ENCODE measurements at places on chromosomes 16 and 17.

DNA sequence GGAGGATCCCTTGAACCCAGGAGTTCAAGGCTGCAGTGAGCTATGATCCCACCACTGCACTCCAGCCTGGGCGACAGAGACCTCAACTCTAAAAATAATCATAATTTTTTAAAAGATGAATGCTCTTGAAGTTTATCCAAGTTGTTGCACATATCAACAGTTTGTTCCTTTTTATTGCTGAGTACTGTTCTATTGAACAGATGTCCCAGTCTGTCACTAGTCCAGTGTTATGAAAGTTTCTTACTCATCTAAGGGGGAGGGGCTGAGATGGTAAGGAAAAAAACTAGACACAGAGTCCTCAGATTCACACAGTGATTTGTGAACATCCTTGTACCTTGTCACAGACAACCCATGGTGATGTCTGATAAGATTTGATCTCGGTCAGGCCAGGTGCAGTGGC is 3.9 kb downstream of the ACAP1 start:
- DNase-seq: no peak

GRCh38 chr17:31499771-31500554 is 108.5 kb downstream of the RAB11FIP4 start:
- no peak for DNase-seq

DNA sequence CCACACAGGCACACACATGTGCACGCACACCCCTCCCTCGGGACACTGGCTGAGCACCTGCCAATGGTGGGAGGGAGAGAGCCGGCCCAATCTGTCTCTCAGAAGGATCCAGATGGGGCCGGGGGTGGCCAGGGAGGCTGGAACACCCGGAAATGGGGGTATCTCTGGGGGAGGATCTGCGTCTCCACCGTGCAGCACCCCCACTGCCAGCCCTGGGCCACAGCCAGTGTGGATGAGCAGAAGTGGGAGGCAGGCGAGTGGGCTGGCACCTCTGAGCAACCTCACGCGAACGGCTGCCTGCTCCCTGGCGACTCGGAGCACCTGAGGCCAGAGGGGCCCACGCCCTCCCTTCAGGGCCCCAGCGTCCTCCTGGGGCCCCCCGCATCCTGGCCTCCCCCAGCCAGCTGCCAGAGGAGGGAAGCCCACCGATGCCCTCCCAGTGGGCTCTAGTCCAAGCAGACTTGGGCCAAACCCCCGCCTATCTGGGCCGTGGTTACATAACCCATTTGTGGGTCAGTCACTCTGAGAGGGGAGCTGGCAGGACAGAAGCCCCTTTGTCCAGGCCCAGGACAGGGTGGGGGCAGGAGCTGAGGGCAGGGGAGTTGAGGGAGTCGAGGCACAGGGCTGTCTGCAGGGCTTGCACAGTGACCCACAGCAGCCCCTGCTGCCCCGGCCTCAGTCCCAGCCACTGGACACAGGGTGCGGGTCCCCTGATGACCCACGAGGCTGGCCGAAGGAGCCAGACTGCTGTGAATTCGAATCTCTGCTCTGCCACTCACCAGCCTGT is 5.6 kb downstream of the CASKIN1 start:
- no peak for DNase-seq

GRCh38 chr17:45836047-45837044 is 8.3 kb upstream of the SPPL2C start:
- DNase-seq: no peak

DNA sequence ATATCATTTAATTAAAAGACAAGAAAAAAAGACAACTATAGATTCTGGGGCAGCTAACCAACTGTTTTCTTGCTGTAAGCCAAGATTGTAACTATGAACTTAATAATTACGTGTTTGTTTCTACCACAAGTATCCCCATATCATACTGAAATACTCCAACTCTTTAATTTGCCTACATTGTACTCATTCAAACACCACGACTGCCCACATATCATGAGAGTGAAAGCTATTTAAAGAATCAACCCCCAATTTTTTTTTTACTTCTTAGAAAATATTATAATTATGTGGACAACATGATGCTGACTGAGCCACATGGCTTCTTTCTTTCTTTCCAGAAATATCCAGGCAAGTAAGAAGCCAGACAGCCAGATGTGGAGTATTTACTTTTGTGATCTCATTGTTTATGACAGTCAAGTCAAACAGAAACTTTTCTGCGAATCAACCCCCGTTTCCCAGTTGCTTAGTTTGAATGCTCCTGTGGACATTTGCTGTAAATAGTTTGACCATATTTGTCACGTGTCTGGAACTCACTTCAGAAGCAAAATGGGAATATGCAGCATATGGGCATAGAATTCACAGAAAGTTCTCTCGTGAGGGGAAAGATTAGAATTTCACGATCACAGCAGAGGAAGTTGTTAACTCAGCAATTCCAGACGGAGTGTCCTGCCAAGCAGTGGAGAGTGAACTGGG is 126.8 kb upstream of the PSMD7 start:
- no peak for DNase-seq

DNA sequence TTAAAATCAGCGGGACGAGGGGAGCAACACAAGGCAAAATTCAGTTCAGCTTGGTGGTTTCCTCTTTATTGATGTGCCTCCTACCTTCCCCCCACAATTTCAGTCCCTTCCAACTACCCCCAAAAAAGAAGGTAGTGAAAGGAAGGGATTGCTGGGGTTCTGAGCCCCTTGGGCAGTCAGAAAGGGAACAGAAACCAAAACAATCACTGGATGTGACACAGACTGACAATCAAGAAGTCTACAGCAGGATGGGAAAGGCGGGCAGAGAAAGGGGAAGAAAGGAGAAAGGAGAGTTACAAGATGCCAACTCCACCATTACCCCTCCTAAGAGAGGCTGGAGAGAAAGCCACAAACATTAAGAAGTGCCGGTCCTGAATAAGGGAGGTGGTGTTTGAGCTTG is 1.1 kb upstream of the PHF23 start:
- no peak for DNase-seq

DNA sequence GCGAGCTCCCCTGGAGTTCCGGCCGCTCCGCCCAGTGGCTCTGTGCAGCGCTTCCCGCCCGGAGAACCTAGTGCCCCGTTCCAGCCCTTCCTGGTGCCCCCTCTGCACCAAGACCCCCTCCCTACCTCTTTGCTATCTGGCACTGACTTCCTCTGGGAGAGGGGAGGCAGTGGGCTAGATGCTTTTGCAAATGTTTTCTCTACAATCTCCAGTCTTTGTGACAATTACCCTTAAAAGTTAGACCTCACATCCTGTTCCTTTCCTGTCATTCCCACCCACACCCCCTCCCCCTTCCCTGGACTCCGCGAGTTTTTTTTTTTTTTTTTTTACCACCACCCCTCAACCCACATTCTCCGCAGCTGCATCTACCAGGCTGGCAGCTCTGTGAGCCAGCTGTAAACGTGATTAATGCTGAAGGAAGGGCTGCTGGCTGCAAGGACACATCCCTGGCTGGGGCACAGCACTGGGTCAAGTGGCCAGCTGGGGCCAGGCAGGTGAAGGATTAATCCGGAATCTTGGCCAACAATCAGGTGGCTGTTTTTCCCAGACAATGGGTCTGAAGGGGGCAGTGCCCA is 101.5 kb downstream of the MGAT5B start:
- peak; percentile 18 for DNase-seq

GRCh38 chr17:32659419-32659842 is 172.6 kb downstream of the CDK5R1 start:
- DNase-seq: no peak

GRCh38 chr16:11474617-11475291 is 112.0 kb downstream of the LITAF start:
- no peak for DNase-seq

GRCh38 chr17:28970879-28971278 is 19.6 kb upstream of the PHF12 start:
- no peak for DNase-seq

- DNase-seq: peak; percentile 94
Measured at GRCh38 chr17:74748529-74749278, at the start of gene NHERF1. NHERF1 (plus strand) TSS chr17:74748628; CDS start chr17:74748847, 219 bp downstream.

- no peak for DNase-seq
Measured at GRCh38 chr16:54289242-54289944, 2.8 kb upstream of the IRX3 start.

- no peak for DNase-seq
Measured at GRCh38 chr17:78947235-78948149, 22.3 kb upstream of the TIMP2 start.

DNA sequence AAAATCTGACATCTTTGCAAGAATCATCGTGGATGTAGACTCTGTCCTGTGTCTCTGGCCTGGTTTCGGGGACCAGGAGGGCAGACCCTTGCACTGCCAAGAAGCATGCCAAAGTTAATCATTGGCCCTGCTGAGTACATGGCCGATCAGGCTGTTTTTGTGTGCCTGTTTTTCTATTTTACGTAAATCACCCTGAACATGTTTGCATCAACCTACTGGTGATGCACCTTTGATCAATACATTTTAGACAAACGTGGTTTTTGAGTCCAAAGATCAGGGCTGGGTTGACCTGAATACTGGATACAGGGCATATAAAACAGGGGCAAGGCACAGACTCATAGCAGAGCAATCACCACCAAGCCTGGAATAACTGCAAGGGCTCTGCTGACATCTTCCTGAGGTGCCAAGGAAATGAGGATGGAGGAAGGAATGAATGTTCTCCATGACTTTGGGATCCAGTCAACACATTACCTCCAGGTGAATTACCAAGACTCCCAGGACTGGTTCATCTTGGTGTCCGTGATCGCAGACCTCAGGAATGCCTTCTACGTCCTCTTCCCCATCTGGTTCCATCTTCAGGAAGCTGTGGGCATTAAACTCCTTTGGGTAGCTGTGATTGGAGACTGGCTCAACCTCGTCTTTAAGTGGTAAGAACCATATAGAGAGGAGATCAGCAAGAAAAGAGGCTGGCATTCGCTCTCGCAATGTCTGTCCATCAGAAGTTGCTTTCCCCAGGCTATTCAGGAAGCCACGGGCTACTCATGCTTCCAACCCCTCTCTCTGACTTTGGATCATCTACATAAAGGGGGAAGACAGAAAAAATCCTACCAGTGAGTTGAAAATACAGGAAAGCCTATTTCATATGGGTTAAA is at the start of gene G6PC1:
Gene G6PC1 (plus strand): TSS at position 340 of the 872 bp plus-strand sequence. CDS start 78 bp downstream, at position 418.
- DNase-seq: no peak

DNA sequence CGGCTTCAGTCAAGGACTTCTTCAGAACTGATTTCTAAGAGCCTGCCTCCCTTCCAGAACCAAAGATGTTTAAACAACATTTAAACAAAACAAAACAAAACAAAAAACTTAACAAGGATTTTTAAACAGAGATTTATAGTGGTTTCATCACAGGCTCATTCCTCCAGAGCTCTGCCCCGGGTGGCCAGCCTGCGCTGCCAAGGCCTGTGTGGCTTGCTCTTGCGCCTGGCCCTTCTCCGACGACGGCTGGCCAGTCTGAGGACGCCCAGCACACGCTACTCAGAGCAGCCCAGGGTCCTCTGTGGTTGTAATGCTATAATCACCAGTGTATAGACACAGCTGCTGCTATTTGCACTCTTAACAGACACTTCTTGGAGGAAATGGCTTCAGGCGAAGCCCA is 307.2 kb upstream of the MYOCD start:
- no peak for DNase-seq

DNA sequence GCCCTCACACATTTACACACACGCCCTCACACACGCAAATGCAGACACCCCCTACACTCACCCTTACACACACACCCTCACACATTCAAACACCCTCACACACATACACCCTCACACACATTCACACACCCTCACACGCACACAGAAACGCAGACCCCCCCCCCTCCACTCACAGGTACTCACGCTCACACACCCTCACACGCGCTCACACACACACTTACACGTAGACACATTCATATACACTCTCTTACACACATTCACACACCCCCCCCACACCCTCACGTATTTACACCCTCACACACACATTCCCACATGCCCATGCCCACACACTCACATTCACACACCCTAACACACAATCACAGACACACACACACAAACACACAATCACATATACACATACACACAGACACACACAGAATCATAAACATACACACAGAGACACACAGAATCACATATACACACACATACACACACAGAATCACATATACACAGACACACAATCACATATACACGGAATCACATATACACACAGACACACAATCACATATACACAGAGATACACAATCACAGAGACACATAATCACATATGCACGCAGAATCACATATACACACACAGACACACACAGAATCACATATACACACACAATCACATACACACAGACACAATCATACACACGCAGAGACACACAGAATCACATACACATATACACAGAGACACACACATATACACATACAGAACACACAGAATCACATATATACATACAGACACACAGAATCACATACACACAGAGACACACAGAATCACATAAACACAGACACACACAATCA is 250.1 kb upstream of the RPL38 start:
- DNase-seq: no peak

GRCh38 chr17:32461853-32462617 is 17.7 kb downstream of the PSMD11 start:
- no peak for DNase-seq

DNA sequence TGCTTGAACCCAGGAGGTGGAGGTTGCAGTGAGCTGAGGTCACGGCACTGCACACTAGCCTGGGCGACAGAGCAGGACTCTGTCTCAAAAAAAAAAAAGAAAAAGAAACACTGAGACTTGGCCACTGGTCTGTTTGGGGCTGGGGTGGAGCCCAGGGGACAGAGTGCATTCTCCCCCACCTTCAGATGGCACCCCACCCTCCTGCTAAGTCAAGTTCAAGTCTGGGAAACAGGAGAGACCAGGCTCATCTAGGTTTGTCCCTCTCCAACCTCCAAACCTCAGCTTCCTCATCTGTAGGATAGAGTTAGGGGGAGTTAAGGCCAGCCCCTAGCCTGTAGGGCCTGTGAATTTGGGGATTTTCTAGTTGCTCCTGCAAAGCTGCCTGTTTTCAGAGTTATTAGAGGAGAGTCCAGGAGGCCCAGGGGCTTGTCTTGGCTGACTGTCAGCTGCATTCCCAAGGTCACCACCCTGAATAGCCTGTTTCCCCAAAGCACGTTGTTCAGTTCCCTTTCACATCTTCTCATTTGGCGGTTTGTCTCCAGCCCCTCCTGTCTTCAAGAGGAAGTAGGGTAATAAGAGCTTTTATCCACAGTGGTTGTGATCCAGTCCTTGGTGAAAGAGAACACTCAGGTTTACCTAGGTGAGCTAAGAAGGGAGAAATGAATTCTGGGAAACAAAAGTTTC is 2.2 kb downstream of the MT3 start:
- DNase-seq: no peak

DNA sequence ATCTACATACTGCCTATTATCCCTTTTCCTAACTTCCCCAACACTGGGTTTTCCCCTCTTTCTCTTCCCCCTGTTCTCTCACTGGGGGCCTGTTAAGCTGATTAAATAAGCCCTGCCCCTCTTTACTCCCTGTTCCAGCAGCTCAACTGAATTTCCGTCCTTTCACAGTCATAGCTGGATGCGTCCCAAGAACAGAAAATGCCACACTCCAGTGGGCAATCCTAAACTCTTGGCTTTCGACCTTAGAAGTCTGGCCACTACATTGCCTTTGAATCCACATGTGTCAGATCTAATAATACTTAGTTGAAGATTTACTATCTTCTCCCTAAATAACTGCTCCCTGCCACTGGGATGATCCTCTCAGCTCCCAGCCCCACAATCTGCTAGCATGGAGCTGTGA is 34.5 kb downstream of the KCNJ16 start:
- DNase-seq: no peak
